HAP-1 (cell line): ENCODE measurements at places on chromosomes 2 and 18.

- peak; percentile 6 for DNase-seq
Measured at GRCh38 chr18:48605408-48605845, 66.6 kb downstream of the CTIF start.

- DNase-seq: peak; percentile 72
Measured at GRCh38 chr2:221527776-221528309, 44.3 kb downstream of the EPHA4 start.

DNA sequence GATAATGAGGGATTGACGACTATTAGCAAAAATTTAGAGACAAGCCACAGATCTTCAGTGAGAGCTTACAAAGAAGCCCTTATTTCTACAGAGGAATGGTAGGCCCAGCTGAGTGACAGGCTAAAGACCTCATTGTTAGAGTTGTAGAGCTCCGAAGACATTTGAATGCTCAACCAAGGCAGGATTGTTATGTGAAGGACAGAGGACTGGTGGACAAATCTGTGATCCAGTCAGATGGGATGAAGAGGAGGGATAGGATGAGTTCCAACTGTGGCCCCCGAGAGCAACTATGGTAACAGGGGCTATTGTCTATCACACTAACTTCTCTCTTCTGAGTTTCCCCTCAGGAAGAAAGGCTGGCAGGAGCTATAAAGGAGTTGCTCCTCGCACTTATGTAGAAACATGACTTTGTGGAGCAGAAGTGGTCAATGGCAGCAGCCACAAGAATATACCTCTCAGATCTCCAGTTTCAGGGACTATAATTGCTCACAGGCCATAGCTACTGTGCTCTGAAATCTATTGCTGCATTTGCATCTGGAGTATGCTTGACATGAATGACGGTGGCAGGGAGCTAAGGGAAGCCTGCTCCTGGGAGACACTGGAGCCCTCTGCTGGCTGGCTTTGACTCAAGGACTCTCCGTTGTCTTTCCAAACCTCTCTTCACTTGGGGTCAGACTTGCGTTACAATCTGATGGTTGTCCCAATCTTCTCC lies 50.3 kb upstream of the GREB1L start:
- DNase-seq: peak; percentile 70

DNA sequence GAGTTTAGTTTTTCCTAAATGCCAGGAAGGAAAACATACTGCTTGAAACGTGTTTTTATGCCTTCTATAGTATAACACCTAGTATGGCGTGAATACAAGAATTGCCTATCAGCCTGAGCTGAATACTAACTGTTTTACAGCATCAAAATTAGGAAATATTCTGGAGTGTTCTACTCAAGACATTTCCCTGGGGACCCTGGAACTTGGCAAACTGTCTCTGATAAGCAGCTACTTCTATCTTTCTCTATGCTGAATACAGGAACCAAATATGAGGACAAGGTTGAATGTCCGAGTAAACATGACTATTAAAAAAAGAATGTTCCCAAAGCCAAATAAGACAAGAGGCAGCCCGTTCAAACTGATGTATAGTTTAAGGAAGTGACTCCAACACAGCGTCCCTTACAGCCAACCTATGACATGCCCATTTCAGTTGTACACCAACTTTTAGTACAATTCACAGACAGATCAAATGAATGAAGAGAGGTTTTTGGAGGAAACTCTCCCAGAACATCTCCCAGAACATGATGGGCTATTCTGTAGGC lies 951.3 kb upstream of the ACVR2A start:
- DNase-seq: no peak

DNA sequence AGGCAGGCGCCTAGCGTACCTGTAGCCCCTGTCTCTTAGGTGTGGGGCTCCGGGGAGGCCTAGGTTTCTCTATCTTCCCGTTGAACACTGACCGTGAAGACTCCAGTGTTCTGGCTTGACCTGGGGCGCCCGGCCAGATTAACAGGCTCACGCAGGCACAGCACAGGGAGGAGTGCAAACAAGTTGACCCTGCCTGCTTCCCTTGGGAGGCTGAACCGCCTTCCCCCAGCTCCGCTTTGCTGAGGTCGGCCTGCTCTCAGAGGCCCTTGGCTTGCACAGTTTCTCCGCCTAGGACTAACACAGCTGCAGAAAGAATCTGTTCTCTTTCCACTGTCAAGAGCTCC lies 567 bp downstream of the PCYOX1 start:
- DNase-seq: peak; percentile 60

- DNase-seq: peak; percentile 62
Measured at GRCh38 chr2:206004004-206004693, 81.8 kb downstream of the INO80D start.

GRCh38 chr2:222779145-222779832 lies 81.5 kb upstream of the ACSL3 start:
- DNase-seq: no peak

GRCh38 chr18:75284566-75284965 lies 74.0 kb downstream of the TSHZ1 start:
- no peak for DNase-seq

- DNase-seq: no peak
Measured at GRCh38 chr2:33225350-33225749, 251.1 kb upstream of the RASGRP3 start.

DNA sequence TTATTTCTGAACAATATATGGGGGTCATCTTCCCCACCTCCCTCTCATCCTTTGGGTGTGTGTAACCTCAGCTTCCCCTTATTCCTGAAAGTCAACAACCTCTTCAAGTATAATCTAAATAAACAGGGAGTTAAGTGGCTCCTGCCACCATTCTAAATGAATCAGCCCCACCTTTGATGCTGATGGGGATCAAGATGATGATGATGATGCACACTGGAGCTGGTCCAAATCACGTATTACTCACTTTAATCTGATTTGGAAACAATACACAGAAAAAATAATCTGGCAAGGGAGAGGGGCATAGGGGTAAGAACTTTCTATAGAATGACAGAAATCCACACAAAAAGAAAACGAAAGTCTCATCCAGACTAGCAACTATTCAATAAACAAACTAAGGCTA lies 7.1 kb downstream of the ACVR1 start:
- no peak for DNase-seq

GRCh38 chr2:240425236-240425615 lies 10.2 kb upstream of the GPC1 start:
- DNase-seq: no peak

DNA sequence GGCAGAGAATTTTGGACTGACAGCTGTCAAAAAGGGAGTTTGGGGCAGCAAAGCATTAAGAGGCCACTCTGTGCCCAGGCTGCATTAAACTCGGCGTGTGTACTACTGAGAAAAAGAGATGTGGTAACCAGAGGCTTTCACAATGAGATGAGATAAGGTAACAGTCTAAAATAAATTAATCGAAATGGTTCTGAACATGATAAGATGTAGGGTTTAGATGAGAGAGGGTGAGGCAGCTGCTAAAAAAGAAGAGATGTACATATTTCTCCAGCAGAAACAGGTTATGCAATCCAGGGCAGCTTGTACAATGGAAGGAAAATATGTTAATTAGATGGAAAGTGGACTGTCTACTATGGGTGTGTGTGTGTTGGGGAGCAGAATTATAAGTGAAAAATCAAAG lies 39.2 kb upstream of the ACTR3 start:
- no peak for DNase-seq

- DNase-seq: no peak
Measured at GRCh38 chr2:102686479-102687439, 67.4 kb downstream of the SLC9A2 start.

DNA sequence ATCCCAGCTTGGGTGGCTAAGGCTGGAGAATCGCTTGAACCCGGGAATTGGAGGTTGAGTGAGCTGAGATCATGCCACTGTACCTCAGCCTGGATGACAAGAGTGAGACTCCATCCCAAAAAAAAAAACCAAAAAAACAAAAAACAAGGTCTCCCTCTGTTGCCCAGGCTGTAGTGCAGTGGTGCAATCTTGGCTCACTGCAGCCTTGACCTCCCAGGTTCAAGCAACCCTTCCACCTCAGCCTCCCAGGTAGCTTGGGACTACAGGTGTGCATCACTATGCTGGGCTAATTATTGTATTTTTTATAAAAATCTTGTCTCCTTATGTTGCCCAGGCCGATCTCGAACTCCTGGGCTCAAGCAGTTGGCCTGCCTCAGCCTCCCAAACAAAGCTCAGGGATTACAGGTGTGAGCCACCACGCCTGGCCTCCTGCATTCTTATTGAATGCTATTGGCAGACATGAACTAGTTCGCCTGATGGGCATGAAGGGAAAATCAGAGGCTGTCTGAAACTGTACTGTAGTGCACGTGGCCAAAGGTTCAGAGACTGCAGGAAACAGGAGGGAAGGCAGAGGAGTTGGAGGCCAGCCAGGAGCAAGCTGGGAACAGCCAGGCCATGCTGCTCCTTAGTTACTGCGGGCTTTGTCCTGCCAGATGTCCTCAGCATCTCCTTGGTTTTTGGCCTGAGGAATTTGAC lies 16.0 kb upstream of the ASXL2 start:
- no peak for DNase-seq

DNA sequence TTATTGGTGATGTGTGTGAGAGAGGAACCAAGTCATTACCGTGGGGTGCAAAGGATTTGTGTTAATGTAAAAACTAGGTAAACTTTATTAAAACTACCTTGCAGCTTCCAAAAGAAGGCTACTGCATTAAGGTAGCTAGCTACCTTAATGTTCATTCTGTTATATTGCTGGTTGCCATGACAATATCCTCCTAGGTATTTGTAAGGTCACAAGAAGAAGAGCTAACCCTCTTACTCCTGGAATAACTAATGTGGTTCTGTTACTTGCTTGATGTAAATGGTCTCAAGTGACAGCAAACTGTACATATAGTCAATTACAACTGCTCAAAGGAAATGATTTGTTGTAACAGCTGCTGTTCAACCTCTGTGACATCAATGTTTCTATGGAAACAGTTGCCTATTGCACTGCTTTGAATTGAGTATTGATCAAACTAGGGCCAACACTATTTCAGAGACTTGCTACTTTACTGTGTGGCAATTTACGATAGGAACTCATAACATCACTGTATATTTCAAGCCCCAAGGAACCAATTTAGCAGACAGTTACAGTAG lies 319.8 kb upstream of the HNRNPA3 start:
- DNase-seq: no peak

DNA sequence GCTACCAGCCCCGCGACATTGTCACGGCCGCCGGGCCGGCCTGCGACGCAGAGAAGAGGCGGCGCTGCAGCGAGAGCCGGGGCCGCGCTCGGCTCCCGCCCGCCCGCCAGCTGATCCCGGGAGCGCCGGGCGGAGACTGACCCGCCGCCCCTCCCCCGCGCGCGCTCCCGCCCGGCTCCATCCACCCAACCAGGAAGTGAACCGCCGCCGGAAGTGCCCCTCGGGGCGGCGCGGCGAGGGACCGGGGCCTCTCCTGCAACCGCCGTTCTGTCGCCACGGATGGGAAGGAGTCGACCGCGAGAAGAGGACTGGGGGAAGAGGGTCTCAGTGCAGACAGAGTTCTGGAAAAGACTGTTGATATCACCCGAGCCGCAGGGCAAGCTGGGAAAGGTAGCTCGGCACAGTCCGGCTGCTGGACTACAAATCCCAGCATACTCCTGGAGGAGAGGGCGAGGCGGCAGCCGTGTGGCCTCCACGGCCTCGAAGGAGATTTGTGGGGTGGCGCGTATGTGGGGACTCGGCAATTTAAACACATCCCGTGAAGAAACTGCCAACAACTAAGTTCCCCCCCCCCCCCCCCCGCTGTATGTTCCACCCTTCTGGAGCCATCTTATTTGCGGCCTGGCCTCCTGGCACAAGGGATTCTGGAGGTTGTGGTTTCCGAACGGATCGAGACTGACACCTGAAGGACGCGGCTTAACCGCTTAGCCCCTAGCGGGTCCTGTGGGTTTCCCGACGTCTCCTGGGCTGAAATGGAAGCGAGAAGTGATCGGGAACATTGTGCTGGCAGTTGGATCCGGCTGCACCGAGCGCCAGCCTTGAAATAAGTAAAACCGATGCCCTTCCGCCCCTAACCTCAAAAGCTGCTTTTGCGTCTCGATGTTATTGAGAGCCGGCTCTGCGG lies at the start of gene AAK1:
Gene AAK1 (minus strand): TSS at position 138 of the 904 bp plus-strand sequence. CDS start 699 bp downstream, outside the sequence.
- peak; percentile 93 for DNase-seq

DNA sequence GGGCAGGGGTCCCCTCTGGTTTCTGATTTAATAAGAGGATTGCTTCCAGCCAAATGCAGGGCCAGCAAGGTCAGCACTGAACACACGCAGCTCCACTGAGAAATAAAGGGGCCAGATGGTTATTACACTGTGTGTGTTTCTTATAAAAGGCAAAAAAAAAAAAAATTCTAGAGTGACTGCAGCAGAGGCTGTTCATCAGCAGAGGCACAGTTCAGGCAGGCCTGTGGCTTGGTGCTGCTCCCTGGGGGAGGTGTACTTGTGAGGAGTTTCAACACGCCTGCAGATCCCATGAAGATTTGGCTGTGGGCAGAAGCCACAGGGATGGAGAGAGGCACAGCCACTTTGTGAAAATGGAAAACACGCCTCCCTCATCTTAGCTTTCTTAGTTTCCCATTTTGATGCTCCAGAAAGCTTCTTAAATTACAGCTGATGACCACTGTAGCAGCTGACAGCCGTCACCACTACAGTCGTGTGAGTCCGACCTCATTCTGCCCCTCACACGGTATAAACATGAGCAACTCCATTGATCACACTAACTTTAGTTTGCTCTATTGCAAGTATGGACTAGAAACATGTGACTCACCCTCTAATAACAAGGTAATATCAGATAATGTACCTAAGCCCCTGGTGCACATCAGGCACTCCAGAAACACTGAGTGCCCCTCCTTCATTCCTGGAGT lies 726.5 kb upstream of the RAB6C start:
- no peak for DNase-seq

DNA sequence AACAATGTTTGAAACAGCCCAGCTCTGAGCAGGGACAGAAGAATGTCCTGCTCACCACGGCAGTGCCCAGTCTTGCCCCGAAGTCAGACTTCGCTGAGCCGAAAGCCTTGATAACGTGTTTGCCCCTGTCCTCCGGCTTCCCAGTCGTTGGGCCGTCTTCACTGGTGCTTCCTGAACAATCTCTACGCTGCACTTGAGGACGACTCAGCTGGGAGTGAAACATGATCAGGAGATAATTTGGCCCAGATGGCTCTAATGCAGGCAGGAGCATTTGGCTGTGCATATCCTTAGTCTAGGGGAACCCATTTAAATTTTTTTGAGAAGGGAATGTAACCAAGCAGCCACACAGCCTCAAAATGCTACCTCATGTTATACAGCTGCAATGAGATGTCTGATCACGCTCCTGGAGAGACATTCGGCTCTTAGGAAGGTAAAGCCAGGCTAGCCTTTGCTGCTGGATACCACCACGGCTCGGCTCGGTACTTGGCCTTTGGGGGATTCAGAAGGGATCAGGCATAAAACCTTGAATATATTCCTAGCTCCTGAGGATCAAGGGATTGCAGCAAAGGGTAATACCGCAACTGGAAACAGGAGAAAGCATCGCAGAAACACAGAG lies 43.6 kb downstream of the FECH start:
- DNase-seq: no peak

- no peak for DNase-seq
Measured at GRCh38 chr2:166568409-166568808, 74.4 kb upstream of the SCN7A start.
